ENCODE measurements at places on chromosomes 4 and X.

GRCh38 chrX:15499976-15500375, 631 bp upstream of the BMX start:
- no peaks in the 10 kb centered on the region for H3K4me1 ChIP-seq
- H3K27me3 ChIP-seq: peaks cover 4% of the 10 kb centered on the region
- H3K27ac ChIP-seq: no peak overlapping the region
- H3K4me3 ChIP-seq: no peak overlapping the region

DNA sequence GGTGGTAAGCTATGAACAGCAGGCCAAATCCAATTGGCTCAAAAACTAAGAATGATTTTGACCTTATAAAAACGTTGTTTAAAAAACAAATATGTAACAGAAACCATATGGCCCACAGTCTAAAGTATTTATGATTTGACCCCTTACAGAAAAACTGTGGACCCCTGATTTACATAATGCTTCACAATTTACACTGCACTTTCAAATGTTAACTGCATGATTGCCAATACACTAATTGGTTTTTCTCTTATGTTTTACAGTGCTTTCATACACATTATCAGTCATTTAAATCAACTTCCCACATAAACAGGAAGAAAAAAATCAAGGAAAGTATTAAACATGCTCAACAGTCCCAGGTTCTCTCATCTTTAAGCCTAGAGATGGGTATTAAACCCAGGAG, 262.6 kb downstream of the CHIC1 start:
- no peak overlapping the region for H3K4me3 ChIP-seq
- no peaks in the 10 kb centered on the region for H3K27me3 ChIP-seq
- no peak for DNase-seq
- H3K36me3 ChIP-seq: no peaks in the 10 kb centered on the region
- H3K4me1 ChIP-seq: no peaks in the 10 kb centered on the region
- H3K27ac ChIP-seq: no peak overlapping the region

DNA sequence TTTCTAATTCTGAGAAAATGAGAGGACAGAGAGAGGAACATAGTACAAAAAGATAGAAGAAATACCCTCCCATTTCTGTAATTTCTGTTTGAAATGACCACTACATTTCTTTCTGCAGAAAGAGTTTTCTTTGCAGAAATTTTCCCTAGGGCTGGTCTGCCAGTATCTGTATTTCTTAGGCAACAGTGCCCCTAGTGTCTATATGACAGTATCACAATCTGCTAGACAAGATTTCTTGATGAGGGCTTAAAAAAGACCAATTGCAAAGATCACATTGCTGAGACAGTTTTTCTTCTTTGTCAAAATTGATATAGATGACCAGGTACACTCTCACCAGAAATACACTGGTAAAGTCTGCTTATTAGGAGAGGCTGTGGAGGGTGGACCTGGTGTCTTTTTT, 81.0 kb upstream of the ZDHHC15 start:
- H3K4me1 ChIP-seq: no peaks in the 10 kb centered on the region
- DNase-seq: no peak
- no peak overlapping the region for H3K4me3 ChIP-seq
- no peaks in the 10 kb centered on the region for H3K36me3 ChIP-seq

GRCh38 chr4:98151145-98151924, 8.1 kb upstream of the STPG2 start:
- no peak overlapping the region for H3K4me3 ChIP-seq
- H3K36me3 ChIP-seq: no peaks in the 10 kb centered on the region
- DNase-seq: no peak
- H3K27me3 ChIP-seq: no peaks in the 10 kb centered on the region
- H3K4me1 ChIP-seq: peaks cover 18% of the 10 kb centered on the region

DNA sequence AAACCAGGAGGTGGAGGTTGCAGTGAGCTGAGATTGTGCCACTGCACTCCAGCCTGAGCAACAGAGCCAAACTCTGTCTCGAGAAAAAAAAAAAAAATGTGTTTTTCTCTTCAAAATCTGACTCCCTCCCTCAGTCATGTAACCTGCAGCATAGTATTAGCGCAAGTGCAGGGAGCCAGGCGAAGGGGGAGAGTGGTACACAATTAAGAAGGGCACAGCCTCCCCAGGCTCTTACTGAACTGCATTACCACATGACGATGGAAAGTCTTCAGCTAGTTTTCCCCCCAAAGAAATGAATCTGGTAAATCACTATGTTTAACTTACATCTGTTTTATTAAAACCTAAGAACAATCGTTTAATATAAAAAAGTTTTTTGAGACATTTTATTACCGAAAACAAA, 32.4 kb downstream of the PALLD start:
- H3K36me3 ChIP-seq: no peaks in the 10 kb centered on the region
- no peak overlapping the region for H3K27ac ChIP-seq
- peaks cover 16% of the 10 kb centered on the region for H3K27me3 ChIP-seq
- H3K4me1 ChIP-seq: no peaks in the 10 kb centered on the region
- DNase-seq: no peak
- H3K4me3 ChIP-seq: no peak overlapping the region

DNA sequence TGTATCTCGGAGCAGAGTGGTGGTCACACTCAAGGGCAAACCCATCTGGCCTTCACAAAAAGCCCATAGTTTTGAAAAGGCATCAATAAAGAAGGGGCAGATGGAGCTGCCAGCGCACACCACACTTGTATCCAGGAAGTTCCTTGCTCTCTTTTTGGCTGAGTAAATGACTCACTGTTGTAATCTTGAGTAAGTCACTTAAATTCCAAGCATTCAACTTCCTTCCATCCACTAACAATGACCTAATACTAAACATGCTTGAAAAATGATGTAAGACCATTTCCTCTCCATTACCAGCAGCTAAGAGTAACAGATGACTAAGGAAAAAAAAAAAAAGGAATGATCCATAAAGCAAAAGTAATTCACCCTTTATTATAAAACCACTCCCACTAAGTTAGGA, 32.4 kb upstream of the MYOZ2 start:
- no peak for DNase-seq
- no peak overlapping the region for H3K4me3 ChIP-seq
- H3K27ac ChIP-seq: no peak overlapping the region

All from activated naive CD4-positive, alpha-beta T cell treated with anti-CD3 and anti-CD28 coated beads, Interleukin-2, amount 10 ng/mL, durations not matched to agents 7 days and 5 days (primary cell).